Fibroblast of the aortic adventitia (primary cell): ENCODE measurements at places on chromosomes 11 and 22. TPM values are rescaled to one million over a fixed set of nuclear protein-coding genes. Genes with fewer than 3 reads are reported as not detected.

GRCh38 chr11:442611-443081, 835 bp upstream of the ANO9 start:
- no peak for DNase-seq

- DNase-seq = no peak
These were observed 53.6 kb upstream of the VSTM5 start for GRCh38 chr11:93903989-93904388.

GRCh38 chr11:34941688-34942087, 25.3 kb downstream of the PDHX start:
- DNase-seq = no peak

DNA sequence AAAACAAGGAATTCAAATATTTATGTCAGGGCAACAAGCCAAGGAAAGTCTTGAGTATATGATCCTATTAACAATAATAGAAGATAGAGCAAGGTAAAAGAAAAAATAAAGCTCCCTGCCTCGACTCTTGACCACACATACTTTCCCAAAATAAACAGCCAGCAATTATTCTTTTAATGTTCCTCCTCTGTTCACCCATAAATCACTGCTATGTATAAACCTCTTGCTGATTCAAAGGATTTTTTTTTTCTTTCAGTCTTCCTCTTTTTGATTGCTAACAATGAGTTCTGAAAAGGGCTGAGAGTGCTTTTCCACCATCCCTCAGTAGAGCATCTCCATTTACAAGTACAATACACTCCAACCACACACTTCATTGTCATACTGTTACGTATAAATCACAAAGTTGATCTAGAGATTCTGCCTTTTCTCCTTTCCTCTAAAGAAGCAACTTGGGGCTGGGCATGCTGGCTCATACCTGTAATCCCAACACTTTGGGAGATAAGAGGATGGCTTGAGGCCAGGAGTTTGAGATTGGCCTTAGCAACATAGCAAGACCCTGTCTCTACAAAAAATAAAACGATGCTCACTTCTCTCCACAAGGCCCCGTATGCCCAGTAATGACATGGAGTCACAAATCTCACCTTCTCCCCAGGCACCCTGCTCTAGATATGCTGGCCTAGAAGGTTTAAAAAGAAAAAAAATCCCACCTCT, 24.0 kb downstream of the RAB30 start:
- peak; percentile 41 for DNase-seq

- no peak for DNase-seq
These were observed 14.5 kb downstream of the GUCD1 start for GRCh38 chr22:24540470-24540869.

GRCh38 chr11:9078113-9079086, 13.0 kb downstream of the SCUBE2 start:
- DNase-seq = no peak

- DNase-seq = peak; percentile 41
These were observed 17.1 kb downstream of the FAR1 start for GRCh38 chr11:13685461-13686108.

DNA sequence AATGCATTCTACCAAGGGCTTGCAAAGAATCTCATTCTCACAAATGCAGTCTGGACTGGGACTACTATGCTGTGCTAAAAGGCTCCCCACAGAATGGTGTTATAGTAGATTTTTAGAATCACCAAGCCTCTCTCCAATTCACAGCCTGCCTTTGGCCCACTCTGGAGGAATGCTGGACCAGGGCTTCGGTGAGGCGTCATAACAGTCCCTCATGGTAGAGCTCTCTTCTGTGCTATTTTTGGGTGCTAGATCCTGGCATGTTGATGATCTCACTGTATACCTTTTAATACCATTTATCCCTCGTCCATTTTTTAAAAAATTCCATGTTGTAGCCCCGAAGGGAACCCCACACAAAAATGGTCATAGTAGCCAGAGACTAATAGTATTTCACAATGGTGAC, 17.6 kb downstream of the MAP6 start:
- no peak for DNase-seq

DNA sequence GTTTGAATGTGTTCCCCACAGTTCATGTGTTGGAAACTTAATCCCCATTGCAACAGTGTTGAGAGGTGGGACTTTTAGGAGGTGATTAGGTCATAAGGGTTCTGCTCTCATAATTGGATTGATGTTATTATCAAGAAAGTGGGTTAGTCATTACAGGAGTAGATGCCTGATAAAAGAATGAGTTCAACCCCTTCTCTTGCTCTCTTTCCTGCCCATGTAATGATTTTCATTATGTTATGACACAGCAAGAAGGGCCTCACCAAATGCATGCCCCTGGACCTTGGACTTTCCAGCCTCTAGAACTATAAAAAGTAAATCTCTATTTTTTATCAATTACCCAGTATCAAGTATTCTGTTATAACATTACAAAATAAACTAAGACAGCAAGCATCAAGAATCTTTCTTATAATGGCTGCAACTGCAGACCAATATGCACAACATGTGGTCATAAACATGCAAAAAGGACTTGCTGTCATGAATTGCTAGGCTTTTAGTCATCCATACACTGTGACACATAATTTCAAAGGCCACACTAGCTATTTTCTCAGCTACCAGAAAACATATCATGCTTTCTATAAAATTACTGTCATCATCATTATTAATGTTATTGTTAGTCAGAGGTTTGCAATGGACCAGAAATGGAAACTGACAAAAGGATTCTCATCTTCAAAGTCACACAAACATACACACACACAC, 99.9 kb upstream of the GUCY1A2 start:
- no peak for DNase-seq

DNA sequence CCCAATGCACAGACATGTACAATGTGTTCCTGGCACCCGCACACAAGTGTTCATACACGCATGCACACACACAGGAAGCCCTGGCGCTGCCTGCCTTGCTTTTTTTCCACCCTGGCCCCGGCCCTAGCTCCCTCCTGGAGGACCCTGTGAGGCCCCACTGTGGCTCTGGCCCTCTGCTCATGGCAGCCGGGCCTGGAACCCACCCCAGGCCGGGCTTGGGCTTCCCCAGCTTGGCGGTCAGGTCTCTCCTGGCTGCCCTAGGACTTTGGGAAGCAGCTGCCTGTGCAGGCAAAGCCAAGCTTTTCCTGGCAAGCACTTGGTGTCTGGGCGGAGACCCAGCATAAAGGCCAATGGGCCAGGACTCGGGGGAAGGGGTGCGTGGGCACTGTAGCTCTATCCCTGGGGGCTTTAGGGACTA, 30.5 kb downstream of the CD82 start:
- peak; percentile 54 for DNase-seq

EHF gene
- 0.18 TPM in 1 of 2 replicates, not detected in the other for total RNA-seq

ADAMTS8 gene
- total RNA-seq = 2.6 TPM in 1 of 2 replicates, not detected in the other

- peak; percentile 95 for DNase-seq
These were observed 73.6 kb upstream of the SUSD2 start for GRCh38 chr22:24107661-24108060.

- no peak for DNase-seq
These were observed 10.0 kb upstream of the AMBRA1 start for GRCh38 chr11:46603704-46604308.

- peak; percentile 52 for DNase-seq
These were observed 181.4 kb downstream of the ETS1 start for GRCh38 chr11:128405714-128406662.

DNA sequence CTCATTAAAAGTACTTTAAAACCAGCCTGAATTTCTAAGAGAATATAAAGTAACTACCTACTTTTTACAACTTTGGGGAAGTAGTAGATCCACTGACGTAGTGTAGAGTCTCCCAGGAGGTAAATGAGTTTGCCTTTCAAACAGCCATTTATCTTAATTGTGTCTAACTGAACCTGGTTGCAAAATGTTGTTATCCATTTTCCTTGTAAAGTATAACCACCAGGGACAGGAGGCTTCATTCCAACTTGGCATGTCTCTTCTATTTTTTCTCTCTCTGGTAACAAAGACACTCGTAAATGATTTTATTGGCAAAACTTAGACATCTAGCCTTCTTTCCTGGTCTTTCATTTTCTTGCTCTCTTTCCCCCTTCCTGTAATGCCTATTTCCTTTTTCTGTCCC, 36.9 kb downstream of the NXPE1 start:
- peak; percentile 27 for DNase-seq

VPS37C gene
- 9.2 and 13.5 TPM in 2 replicates for total RNA-seq

GRCh38 chr22:46251266-46251665, 1.2 kb upstream of the CDPF1 start:
- DNase-seq = no peak

DNA sequence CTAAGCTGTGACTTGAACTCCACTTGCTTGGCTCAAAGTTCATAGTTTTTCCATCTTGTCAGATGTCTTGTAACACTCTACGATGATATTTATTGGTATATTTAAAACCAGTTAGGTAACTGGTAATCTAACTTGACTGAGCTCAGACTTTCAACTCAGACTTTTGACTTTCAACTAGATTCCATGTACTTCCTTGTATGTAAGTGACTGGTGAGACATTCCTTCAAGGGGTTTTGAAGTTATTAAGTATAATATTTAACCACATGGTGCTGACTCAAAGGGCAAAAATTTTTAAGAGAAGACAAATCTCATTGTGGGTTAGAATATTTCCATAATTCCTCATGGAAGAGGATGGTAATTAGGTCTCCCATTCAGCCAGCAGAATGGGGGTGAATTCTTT, 631.3 kb upstream of the ANO5 start:
- no peak for DNase-seq

GRCh38 chr22:30609260-30610185, 2.5 kb downstream of the TCN2 start:
- DNase-seq = peak; percentile 77

- no peak for DNase-seq
These were observed 420.6 kb upstream of the ISX start for GRCh38 chr22:34645375-34645774.

- no peak for DNase-seq
These were observed 1.3 kb upstream of the PHETA2 start for GRCh38 chr22:42072606-42073330.

DNA sequence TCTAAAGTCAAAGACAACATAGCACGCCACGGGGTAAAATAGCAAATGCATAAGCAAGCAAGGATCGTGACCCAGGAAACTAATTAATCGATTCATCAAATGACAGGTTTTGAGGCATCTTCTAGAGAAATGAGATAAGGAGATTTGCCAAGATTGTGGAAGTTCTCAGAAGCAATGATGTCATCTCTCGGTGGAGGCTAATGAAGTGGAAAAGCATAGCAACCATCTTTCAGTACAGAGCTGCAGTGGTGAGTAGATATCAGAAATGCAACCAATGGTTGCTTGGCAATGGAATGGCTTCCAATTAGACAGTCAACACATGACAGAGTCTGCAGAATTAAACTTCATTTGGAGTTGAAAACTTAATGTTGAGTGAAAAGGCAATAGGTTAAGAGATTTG, 116.0 kb downstream of the KIRREL3 start:
- no peak for DNase-seq

GRCh38 chr11:73227571-73228211, 9.6 kb downstream of the P2RY2 start:
- no peak for DNase-seq

RFPL2 gene
- total RNA-seq = not detected in 2 replicates

DNA sequence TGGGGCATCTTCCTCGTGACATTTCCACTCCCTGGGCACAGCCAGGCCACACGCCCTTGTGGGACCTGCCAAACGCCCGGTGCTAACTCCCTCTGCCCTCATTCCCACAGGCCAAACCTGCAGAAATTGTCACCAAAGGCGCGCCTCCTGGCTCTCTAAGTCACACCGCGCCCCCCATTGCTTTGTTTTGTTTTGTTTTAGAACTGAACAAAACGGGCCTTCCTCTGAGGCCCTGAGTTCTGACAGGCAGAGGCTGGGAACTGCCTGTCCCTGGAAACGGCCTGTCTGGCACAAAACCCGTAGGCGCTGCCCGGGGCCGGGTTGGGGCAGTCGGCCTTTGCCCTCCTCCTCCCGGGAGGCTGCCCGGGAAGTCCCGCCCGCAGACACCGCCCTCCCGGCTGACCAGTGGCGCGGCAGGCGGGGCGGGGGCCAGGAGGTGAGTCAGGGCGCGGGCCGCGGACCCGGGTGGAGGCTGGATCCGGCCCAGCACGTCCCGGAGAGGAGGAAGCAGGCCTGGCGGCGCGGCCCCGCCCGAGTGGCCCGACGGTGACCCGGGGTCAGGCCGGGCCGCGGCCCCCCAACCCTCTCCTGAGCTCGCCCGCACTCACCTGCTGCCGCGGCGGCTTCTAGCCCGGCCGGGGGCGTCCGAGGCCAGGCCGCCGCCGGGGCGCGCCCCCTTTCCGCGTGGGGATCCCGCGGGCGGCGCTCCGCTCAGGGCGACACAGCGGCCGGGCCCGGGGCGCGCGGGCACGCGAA, 465 bp downstream of the SUN2 start:
- peak; percentile 68 for DNase-seq

DNA sequence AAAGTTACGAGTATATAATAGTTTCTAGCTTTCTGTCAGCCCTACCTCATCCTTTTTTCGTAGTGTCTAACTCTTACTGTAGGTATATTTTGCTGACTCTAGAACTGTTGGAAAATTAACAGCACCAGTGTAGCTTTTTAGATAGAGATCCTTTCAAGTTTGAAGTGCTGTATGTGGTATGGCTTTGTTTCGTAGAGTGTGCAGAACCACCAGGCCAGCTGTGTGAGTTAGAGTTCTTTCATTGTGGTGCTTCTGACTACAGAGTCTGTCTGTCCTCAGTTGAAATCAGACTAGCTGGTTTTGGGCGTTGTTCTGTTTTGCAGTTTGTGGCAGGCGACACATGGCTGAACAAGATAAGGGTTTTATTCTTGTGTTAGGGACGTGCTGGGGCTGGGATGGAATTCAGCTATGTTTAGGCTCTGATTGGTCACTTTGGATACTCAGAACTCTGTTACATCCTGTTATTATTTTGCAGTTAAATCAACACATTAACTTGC, 3.2 kb downstream of the ARHGEF12 start:
- peak; percentile 39 for DNase-seq

GRCh38 chr11:27088353-27088752, 47.7 kb downstream of the BBOX1 start:
- DNase-seq = no peak

APOBEC3A gene
- not detected in 2 replicates for total RNA-seq

- DNase-seq = no peak
These were observed 204.1 kb upstream of the SEZ6L start for GRCh38 chr22:25964961-25965730.

GAL gene
- not detected in 2 replicates for total RNA-seq

DNA sequence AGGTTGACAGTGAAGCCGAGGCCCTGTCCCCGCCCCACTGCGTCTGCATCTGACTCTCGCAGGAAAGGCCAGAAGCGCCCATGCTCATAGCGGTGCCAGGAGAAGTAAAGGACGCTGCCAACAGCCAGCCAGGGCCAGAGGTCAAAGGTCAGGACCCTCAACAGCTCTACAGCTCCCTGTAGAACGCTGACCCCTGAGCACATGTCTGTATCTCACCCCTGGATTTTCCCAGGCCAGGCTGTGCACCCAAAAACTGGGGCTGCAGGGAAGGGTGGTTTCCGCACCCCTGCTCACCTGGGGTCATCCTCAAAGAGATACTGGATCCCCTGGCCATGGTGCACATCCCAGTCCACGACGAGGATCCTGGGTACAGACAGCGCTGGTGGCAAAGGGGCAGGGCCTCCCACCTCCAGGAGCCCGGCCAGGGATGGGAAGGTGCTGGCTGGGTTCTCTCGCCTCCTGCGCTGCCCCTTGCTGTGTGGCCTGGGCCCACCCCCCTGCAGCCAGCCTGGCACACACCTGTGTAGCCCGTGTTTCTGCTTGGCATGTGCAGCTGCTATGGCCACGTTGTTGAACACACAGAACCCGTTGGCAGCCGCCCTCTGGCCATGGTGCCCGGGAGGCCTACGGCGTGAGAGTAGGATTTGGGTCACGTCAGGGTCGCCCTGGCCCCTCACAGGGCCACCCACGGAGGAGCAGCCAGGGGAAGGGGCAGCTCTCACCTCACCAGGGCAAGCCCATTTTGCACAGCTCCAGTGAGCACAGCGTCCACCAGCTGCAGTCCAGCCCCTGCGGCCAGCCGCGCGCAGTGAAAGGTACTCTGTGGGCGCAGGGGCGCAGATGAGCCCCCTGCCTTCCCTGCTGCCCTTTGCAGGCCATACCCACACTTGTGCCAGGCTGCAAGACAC, 1.5 kb downstream of the HDAC10 start:
- DNase-seq = no peak
